Progenitor cell of endocrine pancreas (in vitro differentiated cells): ENCODE measurements at places on chromosomes 13 and 19. TPM values are rescaled to one million over a fixed set of nuclear protein-coding genes. Genes with fewer than 3 reads are reported as not detected.

The CBY2 gene
- not detected in 2 replicates for total RNA-seq

The IRGC gene
- not detected in 2 replicates for total RNA-seq

The PPP5C gene
- 97.8 and 102 TPM in 2 replicates for total RNA-seq

The ZIM2 gene
- total RNA-seq = not detected in 2 replicates

The PCID2 gene
- total RNA-seq = 52.1 and 58.7 TPM in 2 replicates

The RYR1 gene
- total RNA-seq = 0.65 and 1.4 TPM in 2 replicates

The SPTBN4 gene
- 2.8 and 3.1 TPM in 2 replicates for total RNA-seq

The KLHL1 gene
- total RNA-seq = 0.14 and 0.33 TPM in 2 replicates

The RASGRP4 gene
- not detected in 2 replicates for total RNA-seq

DNA sequence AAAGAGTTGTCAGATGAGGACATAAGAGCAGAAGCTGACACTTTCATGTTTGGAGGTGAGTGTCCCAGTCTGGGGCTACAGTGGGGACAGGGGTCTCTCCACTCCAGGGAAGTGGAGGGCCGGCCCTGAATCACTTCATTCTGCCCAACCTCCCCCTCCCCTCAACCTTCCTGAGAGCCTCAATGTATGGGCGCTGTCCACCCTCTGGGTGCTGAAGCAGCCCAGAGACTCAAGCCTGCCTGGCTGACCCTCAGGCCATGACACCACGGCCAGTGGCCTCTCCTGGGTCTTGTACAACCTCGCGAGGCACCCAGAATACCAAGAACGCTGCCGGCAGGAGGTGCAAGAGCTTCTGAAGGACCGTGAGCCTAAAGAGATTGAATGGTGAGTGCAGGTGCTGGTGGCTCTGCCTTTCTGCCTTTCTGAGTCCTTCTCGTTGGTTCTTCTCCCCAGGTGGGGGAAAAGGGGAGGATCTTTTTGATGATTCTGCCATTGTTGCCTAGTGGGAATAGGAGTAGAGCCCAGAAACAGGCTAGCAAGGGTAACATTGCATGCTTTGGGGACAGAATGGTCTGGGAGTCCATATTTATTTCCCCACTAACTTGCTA, 8.8 kb downstream of the CYP4F8 start:
- H3K36me3 ChIP-seq = peaks cover 2% of the 10 kb centered on the region
- H3K4me1 ChIP-seq = no peaks in the 10 kb centered on the region
- DNase-seq = no peak
- H3K4me3 ChIP-seq = no peak overlapping the region
- H3K27me3 ChIP-seq = no peaks in the 10 kb centered on the region
- no peak overlapping the region for H3K27ac ChIP-seq

DNA sequence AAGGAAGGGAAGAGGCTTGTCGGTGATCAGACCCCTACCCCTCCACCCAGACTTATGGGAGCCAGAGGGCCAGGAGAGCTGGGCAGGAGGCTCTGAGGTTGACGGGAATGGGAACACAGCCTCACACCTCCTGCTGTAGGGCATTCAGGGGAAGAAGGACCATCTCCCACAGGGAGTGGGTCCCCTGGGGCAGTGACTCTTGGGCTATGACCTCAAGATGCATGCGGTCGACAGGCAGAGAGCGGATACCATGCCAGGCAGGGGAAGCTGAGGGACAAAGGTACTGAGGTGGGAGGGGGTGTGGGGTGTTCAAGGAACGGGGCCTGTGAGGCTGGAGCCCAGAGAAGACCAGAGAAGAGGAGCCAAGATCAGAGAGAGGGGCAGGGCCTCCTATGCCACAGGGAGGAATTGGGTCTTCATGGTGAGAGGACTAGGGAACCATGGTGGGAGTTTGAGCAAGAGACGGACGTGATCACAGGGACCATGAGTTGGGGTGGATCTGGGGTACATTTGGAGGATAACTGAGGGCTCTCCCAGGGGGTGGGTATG, 4.6 kb upstream of the TCF3 start:
- H3K4me3 ChIP-seq = no peak overlapping the region
- H3K27me3 ChIP-seq = peaks cover 4% of the 10 kb centered on the region
- H3K36me3 ChIP-seq = no peaks in the 10 kb centered on the region
- H3K4me1 ChIP-seq = peaks cover 5% of the 10 kb centered on the region

DNA sequence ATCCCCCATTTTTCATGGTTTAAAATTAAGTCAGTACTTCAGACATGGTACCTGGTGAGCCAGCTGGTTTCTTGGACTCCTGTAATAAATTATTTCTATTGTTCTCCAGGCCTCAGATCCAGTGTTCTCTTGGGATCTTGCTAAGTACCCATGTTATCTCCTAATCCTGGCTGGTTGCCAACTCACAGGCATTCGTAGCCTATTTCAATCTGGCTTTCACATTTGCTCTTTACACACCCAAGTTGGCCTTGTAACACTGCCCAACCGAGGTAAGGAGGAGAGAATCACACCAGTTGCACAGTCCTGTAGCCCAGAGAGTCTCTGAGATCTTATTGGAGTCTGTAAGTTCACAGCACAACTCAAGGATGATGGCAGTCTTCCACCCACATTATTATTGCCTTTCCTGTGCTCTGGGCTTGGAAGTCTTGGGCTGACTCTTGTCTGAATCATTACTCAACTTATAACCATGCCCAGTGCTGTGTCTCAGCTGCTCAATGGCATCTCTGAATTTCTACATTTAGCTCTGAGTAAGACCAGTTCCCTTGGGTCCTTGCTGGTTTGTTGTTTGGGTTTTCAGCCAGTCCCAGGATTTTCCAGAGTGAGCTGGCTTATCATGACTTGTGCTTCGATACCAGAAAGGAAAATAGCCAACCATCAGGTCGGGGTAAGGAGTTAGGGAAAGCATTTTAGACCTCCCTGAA, 76.6 kb upstream of the KLF12 start:
- H3K4me3 ChIP-seq = no peak overlapping the region
- H3K36me3 ChIP-seq = no peaks in the 10 kb centered on the region
- DNase-seq = no peak
- peaks cover 37% of the 10 kb centered on the region for H3K27me3 ChIP-seq

DNA sequence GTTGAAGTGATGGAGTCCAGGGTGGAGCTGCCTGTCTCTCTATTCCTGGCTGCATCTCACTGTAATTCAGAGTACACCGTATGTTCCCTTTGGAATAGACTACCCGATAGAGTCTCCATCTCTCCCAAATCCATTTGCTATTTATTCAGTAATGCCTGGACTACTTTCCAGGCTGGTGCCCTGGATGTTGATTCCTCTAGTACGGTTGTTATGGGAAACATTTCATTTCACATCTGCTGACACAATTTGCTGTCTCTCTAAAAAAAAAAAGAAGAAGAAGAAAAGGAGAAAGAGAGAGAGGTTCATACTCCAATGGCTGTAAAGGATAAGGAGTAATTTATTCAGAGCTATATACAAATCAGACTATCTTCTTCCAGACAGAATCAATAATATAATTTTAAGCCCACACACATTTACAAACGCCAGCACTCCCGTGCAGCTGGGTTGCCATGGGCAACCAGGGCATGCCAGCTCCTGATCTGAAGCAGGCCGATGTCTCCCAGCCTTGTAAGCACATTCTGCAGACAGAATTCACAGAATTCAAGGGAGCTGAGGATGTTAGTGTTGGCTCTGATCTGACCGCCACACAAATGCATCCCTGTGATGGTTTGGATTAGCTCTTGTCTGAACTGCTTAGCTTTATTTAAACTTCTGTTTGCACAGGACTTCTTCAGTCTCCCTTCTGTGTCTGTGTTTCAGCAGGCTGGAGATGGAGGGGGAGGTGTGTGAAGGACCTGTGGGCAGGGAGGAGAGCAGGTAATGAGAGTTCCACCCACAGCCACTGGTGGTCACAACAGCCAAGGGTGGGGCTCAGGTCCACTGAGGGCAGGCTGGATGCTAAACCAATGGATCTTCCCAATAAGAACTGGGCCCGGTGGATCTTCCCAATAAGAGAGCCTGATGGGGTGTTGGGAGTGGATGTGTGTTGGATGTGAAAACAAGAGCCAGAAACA, 66.0 kb downstream of the TEX26 start:
- H3K4me1 ChIP-seq = no peaks in the 10 kb centered on the region
- H3K4me3 ChIP-seq = no peak overlapping the region
- no peaks in the 10 kb centered on the region for H3K36me3 ChIP-seq
- H3K27ac ChIP-seq = no peak overlapping the region

GRCh38 chr19:42132030-42132628, at the start of gene POU2F2:
POU2F2 (minus strand) TSS chr19:42132446; CDS start chr19:42132411, 35 bp downstream.
- H3K27me3 ChIP-seq = peaks cover 70% of the 10 kb centered on the region
- H3K4me3 ChIP-seq = peak within 1 kb of the TSS; percentile 33
- no peaks in the 10 kb centered on the region for H3K36me3 ChIP-seq
- peaks cover 3% of the 10 kb centered on the region for H3K4me1 ChIP-seq

DNA sequence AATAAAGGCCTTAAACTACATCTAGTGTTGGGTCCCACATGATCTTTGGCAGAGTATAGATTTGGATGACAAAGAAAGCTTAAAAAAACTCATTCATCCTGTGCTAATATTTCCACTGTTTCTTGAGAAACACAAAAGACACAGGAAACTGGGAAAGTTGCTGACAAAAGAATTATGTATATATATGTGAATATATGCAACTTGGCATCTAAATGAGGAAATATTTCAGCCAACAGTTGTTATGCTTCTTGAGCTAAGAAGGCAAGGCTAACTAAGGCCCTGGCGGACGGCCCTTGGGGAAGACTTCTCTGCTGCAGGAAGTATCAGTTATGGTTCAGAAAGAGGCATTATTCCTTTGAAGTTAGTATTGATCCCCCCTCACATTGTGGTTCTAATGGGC, 491.8 kb downstream of the DIAPH3 start:
- H3K27me3 ChIP-seq = no peaks in the 10 kb centered on the region
- H3K4me1 ChIP-seq = no peaks in the 10 kb centered on the region
- H3K27ac ChIP-seq = no peak overlapping the region
- H3K4me3 ChIP-seq = no peak overlapping the region

- peaks cover 7% of the 10 kb centered on the region for H3K27me3 ChIP-seq
- no peaks in the 10 kb centered on the region for H3K36me3 ChIP-seq
- H3K4me1 ChIP-seq = peaks cover 17% of the 10 kb centered on the region
- no peak for DNase-seq
- H3K4me3 ChIP-seq = peak overlapping the region; percentile 94
Measured at GRCh38 chr13:46555722-46556417, 2.9 kb downstream of the LRCH1 start.

- no peak overlapping the region for H3K4me3 ChIP-seq
- no peaks in the 10 kb centered on the region for H3K36me3 ChIP-seq
- H3K27me3 ChIP-seq = no peaks in the 10 kb centered on the region
Measured at GRCh38 chr13:92804346-92804745, 422.3 kb upstream of the GPC6 start.

DNA sequence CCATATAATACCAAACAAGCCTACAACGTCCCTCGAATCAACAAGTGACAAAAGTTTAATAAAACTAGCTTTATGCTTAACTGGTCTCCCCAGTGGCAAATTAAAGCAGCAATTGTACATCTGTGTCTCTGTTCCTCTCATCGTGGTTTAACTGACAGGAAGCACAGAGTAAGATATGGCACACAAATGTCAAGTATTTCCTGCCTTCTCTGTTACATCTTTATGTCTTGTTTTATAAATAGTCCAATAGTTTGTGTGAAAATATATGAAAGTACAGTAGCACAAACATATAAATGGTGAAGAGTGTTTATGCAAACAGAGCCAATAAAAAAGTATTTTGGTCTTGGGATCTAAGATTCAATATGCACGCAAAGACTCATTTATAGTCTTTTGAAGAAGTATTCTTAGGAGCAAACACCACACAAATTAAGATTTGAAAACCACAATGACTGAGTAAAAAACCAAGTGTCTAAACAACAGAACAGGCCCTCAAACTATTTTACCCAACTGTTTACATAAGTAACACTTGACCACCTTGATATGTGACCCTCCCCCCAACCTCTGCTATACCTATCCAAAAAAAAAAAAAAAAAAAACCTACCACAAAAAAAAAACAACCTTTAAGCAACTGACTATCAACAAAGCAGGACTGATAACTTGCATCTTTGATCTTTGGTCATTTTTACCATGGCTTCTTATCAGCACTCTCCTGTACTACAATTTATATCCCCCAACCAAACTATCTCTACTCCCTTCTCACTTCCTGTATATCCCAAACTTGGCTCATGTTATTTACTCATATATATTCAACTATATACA, 14.0 kb downstream of the ELF1 start:
- no peaks in the 10 kb centered on the region for H3K27me3 ChIP-seq
- no peak for DNase-seq
- peak overlapping the region; percentile 22 for H3K27ac ChIP-seq
- H3K4me3 ChIP-seq = no peak overlapping the region

DNA sequence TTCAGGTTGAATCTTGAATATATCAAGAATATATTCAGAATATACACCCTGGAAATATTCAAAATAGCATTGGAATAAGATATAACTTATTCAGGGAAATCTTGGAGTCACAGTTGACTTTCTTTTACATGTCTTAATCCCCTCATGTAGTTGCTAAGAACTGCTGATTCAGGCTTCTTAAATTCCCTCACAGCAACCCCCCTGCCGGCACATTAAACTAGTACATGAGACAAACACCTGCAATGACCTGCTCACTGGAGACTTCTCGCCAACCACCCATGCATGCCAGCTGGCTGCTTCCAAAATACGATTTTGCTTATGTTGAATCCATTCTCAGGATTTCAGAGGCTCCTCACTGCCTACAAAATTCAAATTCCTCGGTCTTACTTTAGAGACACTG, 997.1 kb downstream of the EFNB2 start:
- no peaks in the 10 kb centered on the region for H3K4me1 ChIP-seq
- H3K27me3 ChIP-seq = peaks cover 13% of the 10 kb centered on the region
- no peak overlapping the region for H3K4me3 ChIP-seq

DNA sequence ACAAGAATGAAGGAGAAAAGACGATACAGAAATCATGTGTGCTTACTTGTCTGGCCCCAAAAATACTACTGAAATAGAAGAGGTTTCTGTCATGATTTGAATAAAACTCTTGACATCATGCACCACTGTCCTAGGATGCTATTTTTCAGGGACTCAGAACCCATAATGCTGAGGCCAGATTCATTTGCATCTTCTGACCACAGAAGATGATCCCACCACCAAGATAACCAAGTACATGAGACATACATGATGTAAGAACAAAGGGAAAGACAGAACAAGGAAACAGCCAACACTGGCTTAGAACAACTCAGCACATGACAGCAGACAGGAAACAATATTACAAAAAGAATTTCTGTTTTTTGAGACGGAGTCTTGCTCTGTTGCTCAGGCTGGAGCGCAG, 2.5 kb downstream of the ZNF552 start:
- DNase-seq = no peak
- H3K36me3 ChIP-seq = peaks cover 22% of the 10 kb centered on the region
- H3K27me3 ChIP-seq = no peaks in the 10 kb centered on the region

DNA sequence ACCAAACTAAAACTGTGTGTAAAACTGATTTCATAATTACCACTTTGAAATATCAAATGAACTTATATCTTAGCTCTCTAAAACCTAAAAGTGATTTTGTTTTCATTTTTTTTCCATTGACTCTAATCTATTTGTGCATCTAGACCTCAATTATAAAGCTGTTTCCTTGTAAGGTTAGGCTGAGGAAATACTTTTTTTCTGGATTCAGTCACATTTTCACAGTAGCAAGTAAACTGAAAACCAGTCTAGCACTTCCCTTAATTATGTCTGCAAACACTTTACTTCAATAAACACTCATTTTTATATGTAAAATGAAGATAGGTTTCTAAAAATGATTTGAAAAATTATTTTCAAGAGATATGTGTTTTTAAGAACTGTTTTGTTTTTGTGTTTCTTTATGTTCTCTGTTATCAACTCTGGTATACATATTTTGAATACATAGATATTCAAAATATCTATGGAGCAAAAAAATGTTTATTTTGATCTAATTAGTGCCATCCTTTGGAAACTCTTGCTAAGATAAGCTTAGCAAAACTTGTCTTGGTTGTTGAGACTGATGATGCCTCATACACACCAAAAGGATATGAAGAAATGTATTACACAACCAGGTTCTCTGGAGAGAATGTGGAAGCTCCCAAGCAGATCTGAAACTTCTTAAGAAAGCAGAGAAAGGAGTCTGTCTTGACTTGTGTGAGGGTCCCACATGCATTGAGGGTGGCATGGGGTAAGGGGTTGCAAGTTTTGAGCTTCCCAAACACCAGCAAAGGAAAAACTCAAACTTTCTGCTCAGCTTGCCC, 1887.4 kb downstream of the PCDH9 start:
- no peaks in the 10 kb centered on the region for H3K4me1 ChIP-seq
- H3K27ac ChIP-seq = no peak overlapping the region
- no peaks in the 10 kb centered on the region for H3K27me3 ChIP-seq
- H3K4me3 ChIP-seq = no peak overlapping the region
